ENCODE measurements at places on chromosomes 11 and 22. TPM values are rescaled to one million over a fixed set of nuclear protein-coding genes. Genes with fewer than 3 reads are reported as not detected.

GRCh38 chr11:78228467-78228866, 39.7 kb downstream of the USP35 start:
- no peaks in the 10 kb centered on the region for H3K27me3 ChIP-seq
- DNase-seq = no peak
- no peaks in the 10 kb centered on the region for H3K4me1 ChIP-seq
- H3K27ac ChIP-seq = no peak overlapping the region
- no peak overlapping the region for H3K4me3 ChIP-seq
- no peaks in the 10 kb centered on the region for H3K36me3 ChIP-seq

- no peaks in the 10 kb centered on the region for H3K27me3 ChIP-seq
- no peaks in the 10 kb centered on the region for H3K36me3 ChIP-seq
- DNase-seq = no peak
- no peak overlapping the region for H3K27ac ChIP-seq
Observed at GRCh38 chr11:123800036-123800435, 6.1 kb downstream of the OR6M1 start.

DNA sequence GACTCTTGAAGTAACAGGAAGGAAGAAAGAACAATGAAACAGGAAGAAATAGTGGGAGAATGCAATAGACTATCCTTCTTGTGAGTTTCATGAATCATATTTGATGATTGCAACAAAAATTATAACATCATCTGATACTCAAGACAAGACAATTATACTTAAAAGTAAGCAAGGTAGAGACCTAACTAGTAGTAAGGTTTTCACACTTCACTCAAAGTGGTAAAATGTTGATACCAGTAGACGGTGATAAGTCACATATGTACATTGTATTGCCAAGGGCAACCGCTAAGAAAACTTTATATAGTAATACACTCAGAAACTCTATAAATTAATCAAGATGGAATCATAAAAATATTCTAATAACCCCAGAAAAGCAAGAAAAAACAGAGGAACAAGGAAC, 107.8 kb downstream of the CYP2R1 start:
- no peak for DNase-seq
- no peaks in the 10 kb centered on the region for H3K4me1 ChIP-seq

The TIRAP gene
- 7.4 TPM for total RNA-seq

GRCh38 chr11:102911758-102912481, 37.1 kb upstream of the MMP12 start:
- H3K4me1 ChIP-seq = no peaks in the 10 kb centered on the region
- H3K27ac ChIP-seq = no peak overlapping the region
- H3K27me3 ChIP-seq = no peaks in the 10 kb centered on the region
- DNase-seq = no peak
- no peak overlapping the region for H3K4me3 ChIP-seq

DNA sequence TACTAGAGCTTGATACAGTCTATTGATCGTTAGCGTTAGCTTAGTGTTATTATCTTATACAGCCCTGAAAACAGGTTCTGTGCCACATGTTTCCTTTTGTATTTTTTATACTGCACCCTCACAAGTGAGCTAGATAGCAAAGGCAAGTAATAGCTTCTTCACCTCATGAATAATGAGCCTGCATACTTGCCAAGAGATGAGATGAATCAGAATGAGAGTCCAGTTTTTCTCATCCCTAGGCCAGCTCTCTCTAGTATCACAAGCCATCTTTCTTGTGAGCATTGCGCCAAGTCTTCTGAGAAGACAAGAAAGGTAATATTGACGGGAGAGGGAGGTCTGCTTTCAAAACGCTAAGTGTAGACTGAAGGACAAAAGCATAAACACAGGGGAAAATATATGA, 8.7 kb upstream of the CARD18 start:
- H3K36me3 ChIP-seq = no peaks in the 10 kb centered on the region
- no peaks in the 10 kb centered on the region for H3K4me1 ChIP-seq
- no peak overlapping the region for H3K4me3 ChIP-seq
- no peak for DNase-seq
- H3K27me3 ChIP-seq = no peaks in the 10 kb centered on the region

DNA sequence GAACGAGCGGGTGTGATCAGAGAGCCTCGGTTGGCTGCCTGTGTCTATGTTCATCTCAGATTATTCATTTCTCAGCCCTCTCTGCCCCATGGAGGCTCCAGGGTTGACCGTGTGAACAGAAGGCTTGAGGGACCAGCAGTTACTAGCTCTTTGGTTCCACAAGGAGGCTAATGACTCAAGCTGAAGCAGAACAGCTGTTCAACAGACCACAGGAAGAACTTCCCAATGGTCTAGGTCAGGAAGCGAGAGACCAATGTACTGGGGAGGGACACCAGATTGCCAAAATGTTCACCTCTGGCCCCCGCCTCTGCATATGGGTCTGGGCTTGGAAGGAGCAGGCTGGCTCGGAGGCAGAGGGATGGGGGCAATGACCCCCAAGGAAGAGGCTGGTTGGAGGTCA, 14.7 kb upstream of the PDE2A start:
- H3K36me3 ChIP-seq = no peaks in the 10 kb centered on the region
- H3K4me1 ChIP-seq = no peaks in the 10 kb centered on the region
- H3K27me3 ChIP-seq = no peaks in the 10 kb centered on the region
- no peak overlapping the region for H3K4me3 ChIP-seq

The FAM180B gene
- total RNA-seq = not detected

DNA sequence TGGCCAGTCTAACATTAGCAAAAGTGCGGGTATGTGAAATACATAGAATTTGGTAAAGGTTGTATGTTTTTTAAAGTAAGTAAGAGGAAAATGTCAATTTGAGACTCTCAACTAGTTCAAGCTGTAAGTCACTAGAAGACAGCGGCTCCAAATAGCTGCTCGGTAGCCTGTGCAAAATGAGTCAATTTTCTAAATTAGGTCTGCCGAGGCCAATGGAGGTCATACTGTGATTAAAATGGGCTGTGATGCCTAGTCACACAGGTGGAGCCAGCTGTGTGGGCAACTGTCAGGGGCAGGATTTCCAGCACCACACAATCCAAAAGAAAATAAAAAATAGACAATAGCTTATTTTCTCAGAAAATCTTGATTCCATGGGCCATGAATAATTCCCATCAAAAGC, 32.3 kb downstream of the KCNA4 start:
- DNase-seq = no peak
- no peak overlapping the region for H3K4me3 ChIP-seq
- H3K4me1 ChIP-seq = no peaks in the 10 kb centered on the region
- H3K36me3 ChIP-seq = no peaks in the 10 kb centered on the region
- H3K27me3 ChIP-seq = no peaks in the 10 kb centered on the region

- peaks cover 12% of the 10 kb centered on the region for H3K27me3 ChIP-seq
- H3K4me1 ChIP-seq = no peaks in the 10 kb centered on the region
- H3K36me3 ChIP-seq = no peaks in the 10 kb centered on the region
- no peak overlapping the region for H3K27ac ChIP-seq
- H3K4me3 ChIP-seq = no peak overlapping the region
Observed at GRCh38 chr22:37065180-37065579, 13.6 kb downstream of the KCTD17 start.

DNA sequence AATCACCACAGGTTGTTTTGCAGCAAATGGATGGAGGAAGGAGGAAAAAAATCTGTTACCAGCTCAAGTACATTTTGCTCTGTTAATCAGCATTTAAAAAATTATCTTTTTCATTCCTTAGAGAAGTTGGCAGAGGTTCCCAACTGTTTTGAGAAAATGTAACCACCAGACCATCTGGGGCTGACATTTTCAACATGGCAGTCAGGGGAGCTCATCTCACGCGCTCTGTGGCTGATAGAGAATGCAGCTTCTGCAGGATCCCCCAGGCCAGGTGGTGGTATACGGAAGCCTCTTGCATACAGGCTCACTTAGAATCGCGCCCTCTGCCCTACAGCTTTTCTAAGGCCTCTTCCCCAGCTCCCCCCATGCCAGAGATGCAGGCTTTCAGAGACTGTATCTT, 68.0 kb upstream of the OPCML start:
- H3K27ac ChIP-seq = no peak overlapping the region
- no peaks in the 10 kb centered on the region for H3K36me3 ChIP-seq
- H3K4me1 ChIP-seq = no peaks in the 10 kb centered on the region

DNA sequence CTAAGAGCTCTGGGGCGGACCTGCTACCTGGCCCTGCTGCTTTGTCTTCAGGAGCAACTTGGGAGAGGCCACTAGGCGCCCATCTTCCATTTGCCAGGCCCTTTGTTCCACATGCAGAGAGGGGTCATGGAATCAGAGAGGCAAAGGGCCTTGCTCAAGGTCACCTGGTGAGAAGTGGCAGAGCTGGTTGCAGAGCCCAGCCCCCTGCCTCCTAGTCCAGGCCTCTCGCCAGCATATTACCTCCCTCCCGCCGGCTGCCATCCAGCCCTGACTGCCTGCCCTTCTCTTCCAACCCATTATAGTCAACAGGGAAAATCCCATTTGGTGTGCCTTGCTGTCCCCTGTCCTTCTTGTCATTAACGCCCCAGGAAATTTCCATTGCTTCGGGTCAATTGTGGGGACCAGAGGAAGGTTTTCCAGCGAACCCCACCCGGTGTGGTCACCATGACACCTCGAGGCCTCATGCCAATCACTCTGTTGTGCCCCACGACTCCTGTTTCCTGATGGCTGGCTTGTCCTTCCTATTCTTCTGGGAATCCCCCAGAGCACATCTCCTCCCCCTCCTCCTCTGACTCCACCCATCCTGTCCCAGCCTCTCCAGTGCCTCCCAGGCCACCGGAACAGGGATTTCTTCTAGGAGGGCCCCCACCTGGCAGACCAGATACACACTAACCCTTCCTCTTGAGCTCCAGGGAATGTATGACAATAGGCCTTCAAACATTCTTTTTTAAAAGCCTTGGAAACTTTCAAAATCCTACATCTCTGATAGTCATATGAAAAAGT, 77.0 kb downstream of the NECTIN1 start:
- no peak overlapping the region for H3K4me3 ChIP-seq
- no peaks in the 10 kb centered on the region for H3K4me1 ChIP-seq
- no peaks in the 10 kb centered on the region for H3K36me3 ChIP-seq
- H3K27me3 ChIP-seq = no peaks in the 10 kb centered on the region
- no peak overlapping the region for H3K27ac ChIP-seq

GRCh38 chr11:9002920-9003572, 755 bp downstream of the NRIP3 start:
- no peak overlapping the region for H3K27ac ChIP-seq
- no peak for DNase-seq
- no peaks in the 10 kb centered on the region for H3K4me1 ChIP-seq
- no peaks in the 10 kb centered on the region for H3K36me3 ChIP-seq

DNA sequence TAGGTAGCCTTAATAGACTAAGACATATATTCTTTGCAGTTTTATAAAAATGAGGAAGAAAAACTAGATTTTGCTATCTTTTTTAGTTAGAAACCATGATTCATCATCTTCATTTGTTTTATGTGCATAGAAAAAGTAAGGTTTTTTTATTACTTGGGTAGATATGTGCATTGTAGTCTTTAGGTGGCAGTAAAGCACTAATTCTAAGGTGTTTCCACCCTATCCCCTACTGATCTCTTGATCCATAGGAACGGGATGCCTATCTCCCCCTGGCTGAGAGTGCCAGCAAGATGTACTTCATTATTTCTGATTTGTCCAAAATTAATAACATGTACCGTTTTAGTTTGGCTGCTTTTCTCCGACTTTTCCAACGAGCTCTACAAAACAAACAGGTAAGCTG, 148.1 kb downstream of the DYNC2H1 start:
- no peak overlapping the region for H3K4me3 ChIP-seq
- H3K36me3 ChIP-seq = no peaks in the 10 kb centered on the region
- H3K27ac ChIP-seq = no peak overlapping the region
- no peak for DNase-seq
- H3K27me3 ChIP-seq = no peaks in the 10 kb centered on the region
- no peaks in the 10 kb centered on the region for H3K4me1 ChIP-seq

DNA sequence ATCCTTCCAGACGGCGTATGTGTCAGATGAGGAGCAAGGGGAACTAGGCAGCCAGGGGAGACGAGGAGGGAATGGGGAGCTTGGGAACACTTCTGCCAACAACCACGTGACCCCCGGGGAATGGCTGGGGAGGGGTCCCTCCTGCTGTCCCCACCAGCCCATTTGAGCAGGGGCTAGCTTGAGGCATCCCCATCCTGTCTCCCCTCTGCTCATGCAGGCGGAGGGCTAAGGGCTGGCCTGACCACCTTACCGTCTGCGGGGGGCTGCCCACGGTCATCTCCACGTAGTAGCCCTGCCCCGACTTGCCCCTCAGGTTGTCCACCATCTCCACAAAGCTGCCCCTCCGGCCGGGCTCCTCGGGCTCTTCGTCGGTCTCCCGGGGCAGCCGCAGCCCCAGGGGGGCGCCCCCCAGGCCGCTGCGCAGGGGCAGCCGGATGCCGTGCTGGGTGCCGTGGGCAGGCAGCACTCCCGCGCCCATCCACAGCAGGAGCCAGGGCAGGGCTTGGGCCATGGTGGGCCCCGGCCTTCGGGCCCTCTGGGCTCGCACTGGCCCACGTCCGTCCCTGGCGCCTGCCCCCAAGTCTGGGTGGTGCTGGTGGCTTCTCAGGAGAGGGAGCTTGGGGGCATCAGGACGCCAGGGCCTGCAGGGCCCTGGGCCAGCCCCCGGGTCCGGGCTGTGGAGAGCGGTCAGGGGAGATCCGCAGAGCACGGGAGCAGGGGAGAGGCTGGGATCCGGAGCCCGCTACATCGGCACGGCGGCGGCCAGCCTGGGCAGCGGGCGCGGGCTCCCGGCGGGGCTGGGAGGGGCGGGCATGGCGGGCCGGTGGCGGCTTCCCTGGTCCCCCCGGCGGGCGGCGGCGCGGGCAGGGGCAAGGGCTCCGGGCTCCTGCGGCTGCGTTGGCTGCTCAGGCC, 515 bp downstream of the BACE1 start:
- H3K4me1 ChIP-seq = peaks cover 4% of the 10 kb centered on the region
- no peaks in the 10 kb centered on the region for H3K36me3 ChIP-seq

The WT1 gene
- total RNA-seq = 51.2 TPM

The SCN3B gene
- 2.8 TPM for total RNA-seq

The NPTXR gene
- 1.8 TPM for total RNA-seq

- H3K4me3 ChIP-seq = no peak overlapping the region
- peak overlapping the region; percentile 43 for H3K27ac ChIP-seq
- H3K27me3 ChIP-seq = no peaks in the 10 kb centered on the region
- H3K36me3 ChIP-seq = no peaks in the 10 kb centered on the region
- DNase-seq = peak; percentile 38
- no peaks in the 10 kb centered on the region for H3K4me1 ChIP-seq
Observed at GRCh38 chr11:125999234-125999880, 53.5 kb downstream of the VSIG10L2 start.

DNA sequence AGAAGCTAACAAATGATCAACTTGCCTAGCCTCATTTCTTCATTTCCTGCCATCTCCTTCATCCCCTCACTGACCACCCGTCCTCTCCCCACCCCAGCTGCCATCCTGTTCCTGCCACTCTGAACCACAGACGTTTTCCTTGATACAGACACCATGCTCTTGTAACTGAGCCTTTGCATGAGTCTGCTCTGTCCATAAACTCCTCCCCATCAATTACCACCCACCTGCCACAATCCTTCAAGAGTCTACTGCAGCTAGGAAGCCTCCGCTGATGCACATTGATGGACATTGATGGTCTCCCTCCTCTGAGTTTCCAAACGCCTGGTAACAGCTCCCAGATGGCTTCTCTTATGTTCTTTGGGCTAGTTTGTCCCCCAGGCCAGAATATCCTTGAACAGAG, 193.8 kb downstream of the DBX1 start:
- no peaks in the 10 kb centered on the region for H3K36me3 ChIP-seq
- H3K4me3 ChIP-seq = no peak overlapping the region
- no peak for DNase-seq
- H3K27me3 ChIP-seq = no peaks in the 10 kb centered on the region
